Eye (tissue), 1 donor: ENCODE measurements at places on chromosomes 5 and 9.

DNA sequence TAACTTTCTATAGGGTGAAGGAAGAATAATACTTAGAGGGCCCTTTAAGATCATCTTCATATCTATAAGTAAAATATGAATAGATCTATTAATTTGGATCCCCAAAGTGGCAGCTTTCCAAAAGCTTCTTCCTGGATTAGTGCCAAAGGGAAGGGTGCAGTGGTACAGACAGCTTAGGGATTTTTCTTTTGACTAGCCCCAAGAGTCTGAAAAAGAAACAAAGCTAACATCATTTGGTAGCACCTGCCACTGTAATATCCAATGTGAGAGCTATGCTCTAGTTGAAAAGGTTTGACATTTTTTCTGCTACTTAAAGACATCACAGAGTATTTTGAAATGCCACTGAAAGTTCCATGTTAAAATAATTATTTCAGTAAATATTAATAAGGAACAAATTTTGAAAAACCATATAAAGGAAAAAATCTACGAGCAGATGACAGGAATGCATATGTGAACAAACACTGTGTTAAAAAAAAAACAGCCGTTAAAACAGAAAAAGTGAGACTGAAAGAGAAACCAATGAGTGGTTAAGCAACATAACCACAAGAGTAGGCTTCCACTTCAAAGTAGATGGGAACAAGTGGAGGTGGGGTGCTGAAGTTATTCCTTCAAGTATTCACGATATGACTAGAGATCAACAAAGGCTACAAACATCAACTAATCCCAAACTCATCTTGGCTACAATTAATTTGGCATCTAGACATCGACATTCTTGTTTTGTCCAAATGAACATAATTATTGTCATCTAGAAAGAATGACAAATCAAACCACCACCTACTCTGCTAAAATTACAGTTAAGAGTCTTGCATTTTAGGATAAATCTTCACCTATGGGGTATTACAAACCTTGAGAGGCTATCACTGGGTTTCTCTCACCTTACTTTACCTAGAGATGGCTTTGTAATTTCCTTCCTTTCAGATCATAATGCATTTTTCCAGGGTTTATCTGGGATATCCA, 137.5 kb downstream of the CPLANE1 start:
- DNase-seq, result no peak

- DNase-seq, result peak; percentile 43
These were observed 143.7 kb downstream of the C5orf15 start for GRCh38 chr5:133824661-133825254.

GRCh38 chr9:133950192-133950591, 41.9 kb downstream of the VAV2 start:
- DNase-seq, result peak; percentile 66

DNA sequence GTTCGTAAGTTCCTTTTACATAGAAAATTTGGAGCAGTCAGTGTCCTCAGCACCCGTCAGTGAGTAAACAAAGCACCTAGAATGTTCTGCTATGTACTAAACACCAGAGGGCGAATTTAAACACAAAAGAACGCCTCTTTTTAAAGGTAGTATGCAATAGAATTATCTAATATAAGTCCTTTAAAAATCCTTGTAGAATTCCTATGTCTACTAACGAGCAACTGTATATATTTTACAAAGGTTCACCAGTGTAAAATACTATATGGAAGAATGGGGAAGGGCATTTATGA, 499 bp upstream of the TMEM232 start:
- DNase-seq, result no peak

- DNase-seq, result no peak
These were observed 214.9 kb upstream of the TBCA start for GRCh38 chr5:77991084-77991483.

- DNase-seq, result peak; percentile 86
These were observed 591 bp downstream of the ABCA1 start for GRCh38 chr9:104927216-104927911.

DNA sequence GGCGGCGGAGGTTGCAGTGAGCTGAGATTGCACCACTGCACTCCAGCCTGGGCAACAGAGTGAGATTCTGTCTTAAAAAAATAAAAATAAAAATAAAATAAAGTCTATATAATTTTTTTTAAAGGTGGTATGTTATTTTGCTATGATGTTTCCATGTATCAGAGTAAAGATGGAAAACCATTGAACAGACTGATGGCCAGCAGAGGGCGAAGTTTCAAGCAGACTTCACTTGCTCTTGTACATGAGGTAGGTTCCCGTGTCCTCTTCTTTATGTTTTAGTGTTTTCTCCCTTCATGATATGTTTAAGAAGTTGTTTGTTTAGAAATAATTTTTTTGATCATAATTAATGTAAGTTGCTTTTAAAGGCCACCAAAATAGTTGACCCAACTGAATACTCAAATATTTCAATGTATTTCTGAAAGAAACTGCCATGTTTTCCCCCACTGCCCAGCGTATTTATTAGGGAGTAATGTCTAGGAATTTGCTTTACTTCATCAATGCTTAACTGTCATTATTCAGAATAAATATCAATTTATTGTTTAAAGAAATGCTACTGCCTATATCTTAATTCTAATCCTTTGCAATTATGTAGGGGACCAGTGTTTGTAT, 146.4 kb downstream of the HACD4 start:
- DNase-seq, result peak; percentile 48

- DNase-seq, result no peak
These were observed 34.8 kb downstream of the ATP6V0E1 start for GRCh38 chr5:173018358-173018757.

GRCh38 chr5:32523625-32524024, 61.7 kb upstream of the SUB1 start:
- DNase-seq, result no peak

- no peak for DNase-seq
These were observed 11.1 kb downstream of the GM2A start for GRCh38 chr5:151264113-151264512.

DNA sequence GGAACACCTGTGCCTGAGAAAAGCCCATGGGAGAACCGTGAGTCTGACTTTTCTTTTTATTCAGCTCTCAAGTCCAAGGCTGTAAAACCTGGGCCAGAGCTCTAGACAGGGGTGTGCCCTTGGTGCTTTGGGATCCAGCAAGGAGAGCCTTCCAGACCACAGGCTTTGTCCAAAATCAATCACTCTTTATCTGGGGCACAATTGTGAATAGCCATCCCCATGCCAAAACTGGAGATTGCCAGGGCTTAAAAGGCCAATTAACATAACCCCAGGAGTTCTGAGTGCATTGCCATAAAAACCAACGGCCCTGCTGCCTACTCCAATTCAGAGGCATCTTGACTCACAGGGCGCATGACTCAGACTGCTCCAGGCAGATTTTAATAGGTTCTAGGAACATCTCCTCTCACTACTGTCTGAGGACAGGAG, 391.8 kb downstream of the ARHGEF28 start:
- DNase-seq, result no peak

- DNase-seq, result no peak
These were observed 245.2 kb downstream of the EFNA5 start for GRCh38 chr5:107425541-107426031.

DNA sequence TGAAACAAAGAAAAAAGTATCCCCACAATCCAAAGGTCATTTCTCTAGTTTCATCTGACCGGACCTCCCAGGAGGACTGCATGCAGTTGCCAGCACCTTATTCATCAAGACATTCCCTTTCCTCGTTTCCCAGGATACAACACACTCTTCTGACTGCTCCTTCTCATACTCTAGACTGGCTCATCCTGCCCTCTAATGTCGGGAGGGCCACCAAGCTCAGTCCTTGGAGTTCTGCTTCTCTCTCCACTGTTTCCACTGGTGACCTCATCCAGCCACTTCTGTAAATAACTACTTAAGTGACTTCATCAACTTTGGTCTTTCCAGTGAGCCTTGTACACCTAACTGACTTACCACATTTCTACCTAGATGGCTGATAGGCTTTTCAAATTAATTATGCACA, 179.1 kb downstream of the EPB41L4A start:
- no peak for DNase-seq

- no peak for DNase-seq
These were observed 6.2 kb upstream of the CKS2 start for GRCh38 chr9:89304834-89305188.

- DNase-seq, result no peak
These were observed 210.4 kb upstream of the RFX3 start for GRCh38 chr9:3736161-3736560.

- no peak for DNase-seq
These were observed 392.4 kb downstream of the NTRK2 start for GRCh38 chr9:85061969-85062368.

DNA sequence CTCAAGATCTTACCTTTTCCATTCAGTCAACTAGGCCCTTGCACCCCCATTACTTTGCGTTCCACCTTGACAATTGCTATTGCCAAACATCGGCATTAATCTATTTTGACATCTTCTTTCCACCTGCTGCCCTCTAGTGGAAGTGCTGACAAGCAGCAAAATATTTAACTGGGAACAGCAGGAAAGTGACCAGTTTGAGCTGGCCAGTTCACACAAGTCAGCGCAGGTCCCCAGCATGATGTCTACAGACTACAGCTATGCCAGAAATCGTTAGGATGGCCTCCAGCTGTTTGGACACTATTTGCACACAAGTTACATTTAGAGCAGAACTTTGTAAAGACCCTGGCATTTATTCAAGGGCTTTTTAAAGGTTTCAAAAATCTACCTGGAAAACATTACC, 160.1 kb downstream of the GHR start:
- peak; percentile 68 for DNase-seq

DNA sequence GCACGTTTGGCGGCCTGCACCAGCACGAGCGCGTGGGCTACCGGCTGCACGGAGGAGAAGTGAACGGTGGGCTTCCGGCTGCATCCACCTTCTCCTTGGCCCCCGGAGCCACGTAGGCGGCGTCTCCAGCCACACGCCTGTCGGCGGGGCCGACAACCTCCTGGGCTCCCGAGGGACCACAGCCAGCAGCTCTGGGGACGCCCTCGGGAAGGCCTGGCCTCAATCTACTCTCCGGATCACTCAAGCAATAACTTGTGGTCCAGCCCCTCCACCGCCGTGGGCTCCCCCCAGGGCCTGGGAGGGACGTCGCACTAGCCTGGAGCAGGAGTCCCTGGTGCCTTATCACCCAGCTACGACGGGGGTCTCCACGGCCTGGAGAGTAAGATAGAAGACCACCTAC, 73.7 kb downstream of the INSL6 start:
- DNase-seq, result no peak

GRCh38 chr5:94442076-94442475, 176.3 kb downstream of the KIAA0825 start:
- no peak for DNase-seq

DNA sequence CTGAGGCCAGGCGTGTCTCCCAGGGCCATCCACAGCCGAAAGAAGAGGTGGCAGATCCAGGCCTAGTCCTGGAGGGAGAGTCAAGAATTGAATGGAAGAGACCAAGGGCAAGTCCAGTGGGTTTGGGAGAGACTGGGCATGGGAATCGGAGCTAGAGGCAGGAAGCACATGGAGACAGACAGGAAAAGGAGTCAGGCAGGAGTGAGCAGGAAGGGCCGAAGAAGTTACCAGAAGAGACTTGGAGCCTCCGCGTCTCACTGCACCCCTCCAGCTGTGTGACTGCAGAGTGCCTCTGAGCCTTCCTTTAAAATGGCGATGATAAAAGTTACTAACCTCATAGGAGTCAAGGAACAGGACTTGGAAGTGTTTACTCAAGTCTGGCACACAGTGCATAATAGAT, 64.4 kb upstream of the ANGPTL2 start:
- DNase-seq, result no peak

DNA sequence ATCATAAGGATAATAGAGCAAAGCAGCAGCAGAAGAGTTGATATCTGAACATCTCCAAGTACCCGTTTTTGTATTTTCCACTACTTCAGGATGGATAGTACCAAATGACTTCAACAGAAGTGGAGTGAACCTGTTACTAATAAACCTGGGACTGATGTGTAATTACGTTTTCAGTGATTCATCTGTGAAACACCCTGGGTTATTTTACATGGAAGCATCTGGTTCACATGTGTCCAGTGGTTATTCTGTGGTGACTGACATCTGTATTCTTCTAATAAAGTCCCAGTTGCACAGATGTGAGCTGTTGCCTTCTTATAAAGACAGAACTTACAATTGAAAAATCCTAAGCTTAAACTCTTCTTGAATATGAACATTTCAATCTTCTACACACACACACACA, 139.7 kb upstream of the VCAN start:
- peak; percentile 26 for DNase-seq

DNA sequence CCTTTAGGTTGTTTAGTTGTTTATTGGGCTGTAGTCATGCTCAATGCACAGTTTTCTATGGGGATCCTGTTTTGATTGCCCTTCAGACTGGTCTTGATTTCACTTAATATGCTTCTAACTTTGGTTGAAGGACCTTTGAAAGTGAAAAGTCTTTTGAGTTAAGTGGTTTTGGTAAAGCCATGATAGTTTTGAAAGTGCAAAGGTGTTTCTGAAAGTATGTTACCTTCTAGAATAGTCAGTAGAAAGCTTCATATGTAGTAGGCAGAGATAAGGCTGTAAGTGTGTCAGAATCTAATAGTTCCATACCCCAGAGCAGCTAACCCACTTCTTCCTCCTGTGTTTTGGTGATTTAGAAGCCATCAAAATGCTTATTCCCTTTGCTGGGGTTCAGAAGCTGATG, 46.1 kb downstream of the RASGRF2 start:
- DNase-seq, result no peak

DNA sequence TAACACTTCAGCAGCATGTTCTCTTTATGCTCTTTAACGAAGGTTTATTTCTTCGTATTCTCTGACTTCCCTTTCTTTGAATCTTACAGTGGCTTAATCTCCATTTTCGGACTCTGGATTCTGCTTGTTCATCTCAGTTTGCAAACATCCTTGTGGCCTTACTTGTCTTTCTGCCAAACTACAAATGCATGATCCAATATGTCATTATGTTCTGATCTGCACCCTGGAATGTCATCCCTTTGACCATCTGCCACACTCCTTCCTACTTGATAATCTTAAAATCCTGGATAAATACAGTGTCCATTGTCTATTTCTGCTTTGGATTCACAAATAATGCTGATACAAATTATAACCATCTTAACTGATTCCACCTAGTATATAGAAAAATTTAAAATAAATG, 499.2 kb downstream of the CDH18 start:
- no peak for DNase-seq

DNA sequence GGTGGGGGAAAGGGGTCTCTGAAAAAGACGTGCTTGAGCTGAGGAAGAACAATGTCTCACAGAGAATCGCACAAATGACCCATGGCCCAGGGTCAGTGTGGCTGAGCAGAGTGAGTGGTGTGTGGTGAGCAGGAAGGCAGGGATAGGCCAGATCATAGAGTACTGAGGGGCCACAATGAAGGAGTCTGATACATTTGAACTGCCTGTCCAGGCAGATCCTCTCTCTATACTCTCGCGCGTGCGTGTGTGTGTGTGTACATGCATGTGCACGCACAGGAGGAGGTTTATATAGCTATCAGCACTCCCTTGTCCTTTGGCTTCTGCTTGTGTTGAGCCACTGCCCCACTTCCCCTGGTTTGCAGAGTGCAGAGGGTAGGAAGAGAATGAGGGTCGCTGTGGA, 294.0 kb downstream of the ZNF608 start:
- DNase-seq, result no peak

DNA sequence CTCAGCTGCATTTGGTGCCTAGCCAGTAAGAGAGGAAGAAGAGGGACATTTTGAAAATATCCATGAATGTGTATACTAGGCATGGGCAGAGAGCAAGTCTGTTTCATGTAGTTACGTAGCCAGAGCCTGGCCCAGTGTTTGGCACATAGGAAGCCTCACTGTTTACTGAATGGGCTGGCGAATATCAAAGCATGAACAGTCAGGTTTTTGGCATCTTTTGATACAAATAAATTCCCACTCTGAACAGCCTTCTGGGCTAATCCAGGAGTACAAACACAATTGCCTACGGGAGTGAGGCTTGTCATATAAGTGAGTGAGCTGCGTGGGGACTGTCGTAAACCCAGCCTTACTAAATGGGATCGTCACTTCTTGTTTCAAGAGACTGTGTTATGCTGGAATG, 253.1 kb upstream of the PANK3 start:
- no peak for DNase-seq
